ENCODE measurements at places on chromosomes 3 and 15. TPM values are rescaled to one million over a fixed set of nuclear protein-coding genes. Genes with fewer than 3 reads are reported as not detected.

GRCh38 chr15:93897377-93897776 lies 334.0 kb upstream of the MCTP2 start:
- no peak overlapping the region for H3K4me3 ChIP-seq
- peaks cover 2% of the 10 kb centered on the region for H3K27me3 ChIP-seq
- no peak overlapping the region for H3K27ac ChIP-seq
- H3K4me1 ChIP-seq, result no peaks in the 10 kb centered on the region

- no peaks in the 10 kb centered on the region for H3K4me1 ChIP-seq
- DNase-seq, result no peak
- no peak overlapping the region for H3K4me3 ChIP-seq
- peaks cover 3% of the 10 kb centered on the region for H3K36me3 ChIP-seq
- no peak overlapping the region for H3K27ac ChIP-seq
Measured at GRCh38 chr3:4512895-4513616, 19.9 kb downstream of the ITPR1 start.

- H3K27ac ChIP-seq, result no peak overlapping the region
- H3K4me1 ChIP-seq, result no peaks in the 10 kb centered on the region
- no peaks in the 10 kb centered on the region for H3K27me3 ChIP-seq
- H3K4me3 ChIP-seq, result no peak overlapping the region
- no peak for DNase-seq
Measured at GRCh38 chr3:101876142-101876541, 26.8 kb downstream of the NFKBIZ start.

- H3K27ac ChIP-seq, result no peak overlapping the region
- H3K36me3 ChIP-seq, result peaks cover 16% of the 10 kb centered on the region
- H3K4me3 ChIP-seq, result no peak overlapping the region
- H3K4me1 ChIP-seq, result peaks cover 5% of the 10 kb centered on the region
Measured at GRCh38 chr15:51938286-51938685, 33.3 kb downstream of the LEO1 start.

DNA sequence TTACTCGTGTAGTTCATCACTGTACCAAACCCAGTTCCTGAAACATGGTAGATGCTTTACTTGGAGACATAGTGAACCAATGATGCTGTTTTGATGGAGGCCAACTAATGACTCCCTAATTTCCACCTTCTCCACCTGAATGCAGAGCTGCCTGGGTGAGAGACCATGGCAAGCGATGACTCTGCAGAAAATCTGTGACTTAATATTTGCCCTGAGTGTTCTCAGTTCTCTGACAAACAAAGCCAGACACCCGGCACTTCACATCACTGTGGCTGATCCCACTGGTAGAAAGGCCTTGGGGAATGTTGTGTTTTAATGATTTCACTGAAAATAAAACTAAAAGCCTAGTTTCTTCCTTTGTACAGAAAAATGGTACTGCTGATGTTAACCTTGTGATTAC lies 39.5 kb upstream of the UBE3A start:
- H3K4me1 ChIP-seq, result no peaks in the 10 kb centered on the region
- no peaks in the 10 kb centered on the region for H3K27me3 ChIP-seq
- no peak overlapping the region for H3K27ac ChIP-seq
- H3K4me3 ChIP-seq, result no peak overlapping the region
- DNase-seq, result no peak

DNA sequence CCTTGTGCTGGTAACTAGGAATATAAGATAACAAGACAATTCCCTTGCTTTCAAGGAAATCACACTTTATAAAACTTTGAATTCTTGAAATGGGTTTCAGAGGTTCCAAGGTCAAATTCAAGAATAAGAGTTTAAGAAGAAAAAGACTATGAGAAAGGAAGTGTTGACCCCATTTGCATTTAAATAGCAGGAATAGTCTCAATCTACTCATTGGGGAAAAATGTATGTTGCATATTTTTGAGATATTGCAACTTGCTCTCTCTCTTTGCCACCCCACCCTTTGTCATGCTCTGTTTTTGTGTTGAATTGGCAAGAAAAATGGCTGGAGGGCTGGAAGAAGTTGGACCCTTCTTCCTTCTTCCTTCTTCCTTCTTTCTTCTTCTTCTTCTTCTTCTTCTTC lies 699.2 kb downstream of the TUSC7 start:
- H3K4me1 ChIP-seq, result peaks cover 24% of the 10 kb centered on the region
- no peaks in the 10 kb centered on the region for H3K27me3 ChIP-seq
- no peak overlapping the region for H3K4me3 ChIP-seq

- DNase-seq, result peak; percentile 68
- no peaks in the 10 kb centered on the region for H3K27me3 ChIP-seq
- no peak overlapping the region for H3K4me3 ChIP-seq
- peaks cover 8% of the 10 kb centered on the region for H3K36me3 ChIP-seq
- no peak overlapping the region for H3K27ac ChIP-seq
Measured at GRCh38 chr15:25805031-25805430, 58.1 kb downstream of the ATP10A start.

GRCh38 chr3:171412473-171412872 lies 47.7 kb downstream of the TNIK start:
- peaks cover 12% of the 10 kb centered on the region for H3K4me1 ChIP-seq
- no peaks in the 10 kb centered on the region for H3K27me3 ChIP-seq
- no peak overlapping the region for H3K4me3 ChIP-seq
- no peak for DNase-seq

DNA sequence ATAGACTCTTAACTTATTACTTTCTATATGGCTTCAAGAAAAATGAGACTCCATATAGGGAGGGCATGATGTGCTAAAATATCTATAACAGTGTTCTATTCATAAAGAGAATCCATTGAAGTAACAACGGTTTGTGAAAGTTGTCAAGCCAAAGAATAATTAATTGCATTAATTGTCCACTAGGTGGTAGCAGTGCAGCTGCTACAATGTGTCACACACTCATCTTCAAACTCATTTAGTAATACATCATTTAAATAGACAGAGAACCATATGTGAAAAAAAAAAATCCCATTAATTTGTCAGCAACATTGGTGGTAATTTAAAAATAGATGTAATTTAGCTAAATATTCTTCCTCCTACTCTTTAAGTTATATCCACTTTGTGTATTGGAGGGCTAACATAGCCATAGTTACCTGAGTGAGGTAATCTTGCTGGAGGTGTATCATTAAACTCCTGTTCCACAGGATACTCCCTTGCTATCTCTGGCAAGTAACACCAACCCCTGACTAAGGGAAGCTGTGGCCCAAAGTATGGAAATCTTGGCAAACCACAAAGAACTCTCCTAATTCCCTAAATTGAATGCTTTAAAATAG lies 3.7 kb upstream of the CPA3 start:
- H3K27me3 ChIP-seq, result peaks cover 21% of the 10 kb centered on the region
- H3K36me3 ChIP-seq, result no peaks in the 10 kb centered on the region
- no peak overlapping the region for H3K4me3 ChIP-seq
- no peak for DNase-seq

SEMA3F gene
- total RNA-seq, result 11.8 TPM

FAM227B gene
- 3.0 TPM for total RNA-seq

All from osteocyte (in vitro differentiated cells).